ENCODE measurements at places on chromosomes 2 and 18.

DNA sequence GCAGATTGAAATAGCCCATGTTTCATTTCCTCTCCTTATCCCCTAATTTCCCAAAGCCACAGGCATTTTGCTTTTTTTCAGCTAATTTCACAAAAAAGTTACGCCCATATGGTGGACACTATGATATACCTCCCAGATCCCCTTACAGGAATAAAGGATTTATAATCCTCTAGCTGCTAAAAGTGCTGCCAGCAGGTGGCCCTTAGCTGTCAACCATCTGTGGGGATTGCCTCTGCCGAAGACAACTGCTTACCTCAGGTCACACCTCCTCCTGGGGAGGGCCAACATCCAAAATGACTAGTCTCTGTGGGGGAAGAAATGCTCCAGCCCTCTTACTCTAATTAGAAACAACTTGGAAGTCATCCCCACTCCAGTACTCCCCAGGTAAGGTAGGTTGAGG, 61.0 kb upstream of the EPB41L3 start:
- DNase-seq, result no peak

DNA sequence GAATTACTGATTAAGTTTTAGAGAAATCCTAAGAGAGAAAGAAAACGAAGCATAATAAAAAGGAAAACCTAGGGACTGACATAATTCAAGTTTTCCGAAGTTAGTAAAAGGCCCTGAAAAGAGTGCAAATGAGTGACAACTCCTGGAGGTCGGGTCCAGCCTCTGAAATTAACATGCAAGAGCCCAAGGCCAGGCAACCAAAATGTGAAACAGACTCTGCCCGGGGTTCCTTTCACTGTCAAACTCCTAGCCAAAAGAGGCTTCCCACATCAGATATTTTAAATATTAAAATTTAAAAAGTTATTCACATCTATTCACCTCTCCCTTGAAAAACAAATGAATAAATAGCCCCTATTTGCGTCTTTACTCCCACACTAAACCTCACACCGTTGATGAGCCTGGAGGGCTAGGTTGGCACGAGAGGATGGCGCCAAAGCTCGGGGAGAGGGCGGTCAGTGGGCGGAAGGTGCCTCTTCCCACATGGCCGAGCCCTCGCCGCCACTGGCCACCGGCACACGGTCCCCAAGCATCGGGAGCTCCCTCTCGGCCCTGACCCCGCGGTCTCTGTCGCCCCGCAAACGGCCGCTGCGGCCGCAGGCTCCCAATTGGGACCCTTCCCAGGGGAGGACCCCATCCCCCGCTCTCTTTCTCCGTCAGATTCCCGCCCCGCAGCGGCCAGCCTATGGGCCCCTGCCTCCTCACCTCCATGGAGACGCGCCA, 630 bp downstream of the PPM1G start:
- peak; percentile 37 for DNase-seq

- no peak for DNase-seq
Measured at GRCh38 chr2:44927985-44928482, 13.5 kb upstream of the SIX3 start.

- no peak for DNase-seq
Measured at GRCh38 chr18:57015451-57015850, 131.4 kb upstream of the BOD1L2 start.

DNA sequence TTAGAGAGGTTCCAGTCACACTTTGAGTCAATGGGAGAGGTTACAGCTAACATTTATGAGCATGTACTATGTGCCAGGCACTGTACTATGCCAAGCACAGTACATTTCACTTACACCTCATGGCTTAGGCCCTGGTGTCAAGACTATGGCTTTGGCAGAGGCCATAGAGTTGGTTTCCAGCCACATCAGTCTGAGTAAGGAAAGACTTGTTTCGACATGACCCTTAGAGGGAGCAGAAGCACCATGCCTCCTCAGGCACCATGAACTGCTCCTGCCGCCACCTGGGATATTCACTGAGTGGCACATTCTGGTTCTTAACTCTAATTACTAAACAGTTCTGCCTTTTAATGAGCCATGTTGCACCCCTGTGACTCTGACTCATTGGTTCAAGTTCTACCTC, 12.7 kb downstream of the DGUOK start:
- no peak for DNase-seq

DNA sequence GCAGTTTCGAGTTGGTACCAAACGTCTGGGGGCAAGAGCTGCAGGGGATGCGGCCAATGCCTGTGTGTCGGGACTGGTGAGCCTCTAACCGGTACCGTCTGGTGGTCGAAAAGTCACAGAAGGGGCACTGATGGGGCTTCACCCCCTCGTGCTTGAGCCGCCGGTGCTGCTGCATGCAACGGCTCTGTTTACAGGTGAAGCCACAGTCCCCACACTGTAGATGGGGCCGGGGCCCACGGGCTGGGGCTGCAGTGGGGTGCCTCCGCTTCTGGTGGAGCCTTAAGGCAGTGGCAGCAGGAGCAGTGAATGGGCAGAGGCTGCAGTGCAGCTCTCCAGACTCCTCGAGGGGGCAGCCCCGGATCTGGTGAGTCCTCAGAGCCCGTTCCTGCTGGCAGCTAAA, 16.6 kb downstream of the ZNF142 start:
- no peak for DNase-seq

DNA sequence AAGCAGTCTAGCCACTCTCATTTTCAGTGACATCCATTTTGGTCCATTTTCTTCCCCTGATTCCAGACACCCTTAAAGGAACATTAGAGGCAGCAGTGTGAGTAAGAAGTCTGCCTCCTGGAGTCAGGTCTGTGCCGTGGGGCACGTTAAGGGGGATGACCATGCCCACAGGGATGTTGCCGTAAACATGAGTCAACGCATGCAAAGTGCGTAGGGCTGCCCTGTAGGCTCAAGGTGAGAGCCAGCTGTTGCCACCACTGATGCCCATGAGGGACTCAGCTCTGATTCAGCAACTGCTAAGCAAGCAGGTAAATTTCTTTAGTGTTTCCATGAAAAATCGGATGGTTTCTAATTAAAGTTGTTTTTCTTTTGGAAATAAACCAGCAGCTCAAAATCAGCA, 61.4 kb upstream of the TFCP2L1 start:
- DNase-seq, result no peak

GRCh38 chr2:166127217-166128155, at the start of gene SCN1A:
TSS of gene SCN1A (minus strand) at chr2:166128020. CDS start at chr2:166073621, 54,399 bp downstream.
- DNase-seq, result no peak

DNA sequence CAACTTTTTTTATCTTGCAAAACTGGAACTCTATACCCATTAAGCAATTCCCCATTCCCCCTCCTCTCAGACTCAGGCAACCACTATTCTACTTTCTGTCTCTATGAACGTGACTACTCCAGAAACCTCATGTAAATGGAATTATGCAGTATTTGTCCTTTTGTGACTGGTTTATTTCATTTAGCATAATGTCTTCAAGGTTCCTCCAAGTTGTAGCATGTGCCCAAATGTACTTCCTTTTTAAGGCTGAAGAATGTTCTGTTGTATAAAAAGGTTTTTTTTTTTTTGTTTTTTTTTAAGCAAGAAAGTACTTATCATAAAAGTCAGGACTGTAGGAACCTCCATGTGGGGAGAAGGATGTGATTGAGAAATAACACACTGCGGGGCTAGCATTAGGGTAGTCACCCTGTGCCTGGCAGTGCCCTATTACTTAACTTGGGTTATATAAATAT, 262.9 kb upstream of the FBXO11 start:
- no peak for DNase-seq

- DNase-seq, result peak; percentile 43
Measured at GRCh38 chr2:147844697-147845410, at the start of gene ACVR2A. TSS of gene ACVR2A (plus strand) at chr2:147845029. CDS start at chr2:147845153, 124 bp downstream.

DNA sequence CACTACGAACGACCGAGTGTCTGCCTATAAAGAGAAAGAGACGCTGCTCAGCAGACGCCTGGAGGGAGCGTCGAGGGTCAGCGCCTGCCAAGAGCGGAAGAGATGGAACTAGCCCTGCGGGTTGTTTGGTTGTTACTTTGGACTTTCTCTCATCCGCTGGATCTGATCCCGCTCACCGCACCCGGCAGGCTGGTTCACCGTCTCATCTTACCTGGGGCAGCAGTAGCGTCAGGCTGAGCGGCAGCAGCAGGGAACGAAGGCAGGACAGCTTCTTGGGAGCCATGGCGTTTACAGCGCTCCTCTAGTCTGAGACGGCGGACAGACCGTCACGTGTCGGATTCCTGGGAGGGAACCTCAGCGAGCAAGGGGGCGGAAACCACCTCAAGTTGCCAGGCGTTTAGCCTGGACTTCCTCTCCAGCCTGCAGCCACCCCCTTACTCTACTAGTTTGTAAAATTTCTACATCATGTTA, 1.9 kb downstream of the GLB1L start:
- DNase-seq, result no peak

GRCh38 chr18:53527365-53527764, 697.1 kb downstream of the MBD2 start:
- no peak for DNase-seq

GRCh38 chr2:137828624-137829023, 135.6 kb upstream of the HNMT start:
- DNase-seq, result no peak

DNA sequence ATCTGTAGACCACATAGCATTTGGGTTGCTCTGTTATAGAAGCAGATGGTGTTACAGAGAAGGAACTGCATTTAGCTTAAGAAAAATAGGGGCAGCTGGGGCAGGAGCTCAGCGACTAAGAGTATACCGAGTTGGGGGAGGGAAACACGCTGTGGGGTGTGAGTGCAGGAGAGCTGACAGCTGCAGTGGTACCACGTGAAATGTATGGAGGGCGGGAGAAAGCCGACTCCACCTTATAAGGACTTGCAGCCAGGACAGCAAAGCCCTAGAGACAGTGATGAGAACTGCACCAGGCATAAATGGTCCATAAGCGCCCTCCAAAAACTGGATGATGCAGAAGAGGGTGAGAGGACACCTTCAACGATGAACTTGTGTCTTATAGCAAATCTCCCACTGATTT, 237.6 kb downstream of the PRKCE start:
- DNase-seq, result peak; percentile 15

GRCh38 chr2:202883987-202884675, 12.6 kb upstream of the ICA1L start:
- no peak for DNase-seq

- DNase-seq, result no peak
Measured at GRCh38 chr2:1360144-1360543, 53.1 kb upstream of the TPO start.

GRCh38 chr18:45957100-45957499, 10.0 kb downstream of the EPG5 start:
- DNase-seq, result no peak

DNA sequence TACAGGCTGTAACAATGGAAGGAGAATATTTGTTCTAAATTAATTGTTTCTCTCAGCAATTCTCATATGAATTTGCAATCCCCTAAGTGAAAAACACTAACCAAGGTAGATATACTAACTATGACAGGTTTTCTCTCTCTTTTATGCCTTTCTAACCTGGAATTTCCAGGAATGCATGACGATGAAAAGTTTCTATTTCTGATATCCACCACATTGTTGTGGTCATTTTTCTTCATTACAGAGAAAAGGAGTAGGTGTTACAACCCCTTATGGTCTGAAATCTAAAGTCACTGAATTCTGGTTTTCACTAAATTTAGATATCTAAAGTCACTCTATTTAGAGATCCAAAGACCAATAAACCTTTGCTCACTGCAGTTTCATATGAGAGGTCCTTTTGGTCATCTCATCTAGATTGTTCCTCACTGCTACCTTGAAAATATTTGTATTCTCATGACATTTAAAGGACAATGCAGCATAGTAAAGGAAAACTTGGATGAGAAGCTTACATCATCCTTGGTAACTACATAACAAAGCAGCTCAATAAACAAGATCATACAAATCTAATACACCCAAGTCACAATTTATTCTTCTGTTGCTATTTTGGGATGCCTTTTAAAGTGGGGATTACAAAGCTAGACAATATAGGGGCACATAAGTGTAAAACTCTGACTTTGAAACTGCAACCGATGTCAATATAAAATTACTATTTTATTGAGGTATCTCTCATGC, 85.8 kb downstream of the TCF4 start:
- DNase-seq, result no peak

DNA sequence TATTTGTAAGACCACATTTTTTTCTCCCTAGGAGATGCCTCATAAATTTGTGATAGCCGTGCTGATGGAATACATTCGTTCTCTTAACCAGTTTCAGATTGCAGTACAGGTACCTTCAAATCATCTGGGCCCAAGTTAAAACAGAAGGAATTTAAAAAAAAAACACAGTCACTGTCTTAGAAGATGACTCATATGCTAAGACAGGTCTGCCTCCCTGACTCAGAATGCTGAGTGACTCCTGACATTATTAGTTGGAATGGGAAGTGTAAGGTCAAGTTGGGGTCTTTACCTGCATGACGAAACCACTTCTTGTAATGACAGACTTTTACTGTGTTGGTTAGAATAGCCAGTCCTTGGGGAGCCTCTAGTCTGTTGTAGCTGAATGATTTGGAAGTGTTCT, 26.3 kb downstream of the RMC1 start:
- DNase-seq, result no peak

DNA sequence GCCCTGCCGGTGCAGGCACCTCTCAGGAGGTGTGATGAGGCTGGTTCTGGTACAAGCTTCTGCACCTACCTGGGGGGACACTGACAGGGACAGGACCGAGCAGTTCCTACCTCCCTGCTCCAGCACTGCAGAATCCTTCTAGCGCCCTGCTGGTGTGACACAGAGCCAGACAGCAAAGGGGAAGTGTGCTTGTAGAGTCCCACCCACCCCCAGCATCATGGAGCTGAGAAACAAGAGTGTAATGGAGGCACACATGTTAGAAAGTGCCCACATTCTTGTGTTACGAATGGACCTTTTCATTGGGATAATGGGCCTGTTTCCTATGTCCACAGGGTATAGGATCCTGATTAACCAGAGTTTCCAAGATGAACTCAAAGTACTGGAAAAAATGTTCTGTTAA, 38.3 kb downstream of the OXER1 start:
- DNase-seq, result no peak
